ENCODE measurements at places on chromosomes 13 and 19. TPM values are rescaled to one million over a fixed set of nuclear protein-coding genes. Genes with fewer than 3 reads are reported as not detected.

LPAR2 gene
- polyA plus RNA-seq, result 18.6 TPM

SERP2 gene
- polyA plus RNA-seq, result 0.87 TPM

DNA sequence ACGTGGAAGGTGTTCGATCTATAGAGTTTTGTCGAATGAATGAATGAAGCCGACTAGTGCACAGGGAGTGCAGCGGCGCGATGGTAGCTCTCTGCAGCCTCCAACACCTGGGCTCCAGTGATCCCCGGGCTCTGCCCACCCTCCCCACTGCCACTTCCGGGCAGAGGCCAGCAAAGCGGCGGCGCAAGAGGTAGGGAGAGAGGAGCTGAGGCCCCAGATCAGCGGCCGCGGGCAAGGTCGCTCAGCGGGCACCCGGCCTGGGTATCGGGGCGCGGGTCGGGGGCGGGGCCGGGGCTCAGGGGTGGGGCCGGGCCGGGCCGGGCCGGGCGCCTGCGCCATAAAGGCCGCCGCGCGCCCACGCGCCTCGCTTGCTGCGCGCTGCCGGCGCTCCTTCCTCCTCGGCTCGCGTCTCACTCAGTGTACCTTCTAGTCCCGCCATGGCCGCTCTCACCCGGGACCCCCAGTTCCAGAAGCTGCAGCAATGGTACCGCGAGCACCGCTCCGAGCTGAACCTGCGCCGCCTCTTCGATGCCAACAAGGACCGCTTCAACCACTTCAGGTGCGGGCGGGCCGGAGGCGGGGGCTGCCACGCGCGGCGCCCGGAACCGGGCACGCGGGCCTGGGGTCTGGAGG is at the start of gene GPI:
GPI (plus strand) TSS at position 367 of the 633 bp plus-strand sequence; CDS start at position 438, 71 bp downstream.
- peak; percentile 53 for DNase-seq

PGLYRP1 gene
- polyA plus RNA-seq, result not detected

GRCh38 chr13:42485272-42485671 is 88.7 kb upstream of the TNFSF11 start:
- peak; percentile 54 for DNase-seq

FKBP8 gene
- 165 TPM for polyA plus RNA-seq
